Omental fat pad (tissue), 4 donors: ENCODE measurements at places on chromosomes 3 and 15. TPM values are rescaled to one million over a fixed set of nuclear protein-coding genes. Genes with fewer than 3 reads are reported as not detected.

GLT8D1 gene
- total RNA-seq = 49.8 TPM

- DNase-seq = no peak
These were observed 14.2 kb downstream of the EIF4E3 start for GRCh38 chr3:71710906-71711494.

GRCh38 chr15:54810031-54810430, 386.7 kb downstream of the RSL24D1 start:
- DNase-seq = no peak

DNA sequence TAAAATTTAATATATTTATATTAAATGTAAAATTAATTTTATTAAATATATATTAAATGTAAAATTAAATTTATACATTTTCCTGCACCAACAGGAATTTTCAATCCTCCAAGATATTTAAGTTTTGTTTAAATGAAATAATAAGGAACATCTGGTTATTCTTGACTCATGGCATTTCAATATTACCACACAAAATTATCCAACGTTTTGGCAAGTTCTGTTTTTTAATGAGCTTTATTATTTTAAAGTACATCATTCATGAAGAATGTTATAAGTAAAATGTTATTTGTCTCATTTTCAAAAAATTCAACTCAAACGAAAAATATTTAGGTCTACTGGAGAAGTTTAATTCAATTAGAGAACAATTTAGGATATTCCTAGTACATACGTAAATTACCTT, 811.4 kb downstream of the NAALADL2 start:
- no peak for DNase-seq

- DNase-seq = no peak
These were observed 29.9 kb upstream of the SPSB4 start for GRCh38 chr3:141021261-141021660.

DNA sequence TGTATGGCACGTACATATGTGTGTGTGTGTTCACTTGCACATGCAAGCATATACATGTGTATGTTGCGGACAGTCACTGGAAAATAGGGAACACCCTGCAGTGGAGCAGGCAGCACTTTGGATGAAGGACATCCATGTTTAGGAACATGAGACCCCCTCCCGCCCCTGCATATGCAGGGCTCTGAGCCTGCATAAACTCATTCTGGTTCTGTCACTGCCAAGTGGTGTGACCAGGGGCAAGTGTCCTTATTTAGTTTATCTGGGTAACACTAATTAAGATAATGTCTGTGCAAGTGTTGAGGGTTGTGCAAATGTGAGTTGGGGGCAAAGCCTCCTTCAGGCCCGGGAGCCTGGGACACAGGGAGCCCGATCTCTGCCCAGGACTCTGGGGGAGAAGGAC, 105.7 kb downstream of the CORO2B start:
- DNase-seq = no peak

GRCh38 chr3:169286992-169287391, 376.5 kb downstream of the MECOM start:
- no peak for DNase-seq

DNA sequence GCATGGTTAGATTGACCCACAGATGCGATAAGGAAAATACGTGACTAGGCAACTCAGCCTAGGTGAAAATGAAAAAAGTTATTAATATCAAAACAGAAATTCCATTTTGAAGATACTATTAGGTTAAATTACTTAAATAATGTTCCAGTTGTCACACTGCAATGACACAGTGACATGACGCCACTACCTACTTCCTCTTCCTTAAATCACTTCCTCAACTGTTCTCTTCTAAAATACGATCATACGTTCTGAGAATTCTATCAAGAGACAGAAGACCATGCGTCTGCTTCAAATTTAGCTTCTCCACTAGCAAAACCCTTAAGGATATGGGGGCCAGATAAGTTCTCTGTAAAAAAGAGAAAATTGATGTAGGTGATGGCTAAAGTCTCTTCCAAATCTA, 18.2 kb downstream of the CMTM6 start:
- no peak for DNase-seq

- no peak for DNase-seq
These were observed 49.6 kb downstream of the CHD2 start for GRCh38 chr15:92949604-92950249.

GRCh38 chr3:122680475-122681283, at the start of gene PARP14:
TSS of gene PARP14 (plus strand) at chr3:122680839. CDS start at chr3:122680884, 45 bp downstream.
- peak; percentile 27 for DNase-seq
